ENCODE measurements at places on chromosomes 16 and 17. TPM values are rescaled to one million over a fixed set of nuclear protein-coding genes. Genes with fewer than 3 reads are reported as not detected.

DNA sequence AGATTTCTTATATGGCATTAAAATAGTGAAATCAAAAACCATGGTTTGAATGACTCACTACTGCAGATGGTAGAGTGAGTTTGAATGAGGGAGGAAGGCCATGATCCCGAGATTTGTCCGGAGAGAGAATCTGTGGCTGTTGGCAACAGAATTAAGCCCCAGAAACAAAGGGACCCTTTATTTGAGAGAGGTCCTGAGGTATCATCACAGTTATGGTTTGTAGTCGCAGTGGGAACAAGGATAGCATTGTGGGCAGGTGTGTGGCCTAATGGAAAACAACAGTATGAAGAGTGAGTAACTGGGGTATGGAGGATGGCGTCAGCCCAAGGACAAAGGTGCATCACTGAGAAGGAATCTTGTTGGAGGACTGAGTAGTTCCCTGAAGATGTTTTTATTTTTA, 8.5 kb upstream of the ZFP3 start:
- no peaks in the 10 kb centered on the region for H3K27me3 ChIP-seq
- H3K4me3 ChIP-seq: no peak overlapping the region
- H3K36me3 ChIP-seq: no peaks in the 10 kb centered on the region
- H3K4me1 ChIP-seq: no peaks in the 10 kb centered on the region
- DNase-seq: peak; percentile 91

DNA sequence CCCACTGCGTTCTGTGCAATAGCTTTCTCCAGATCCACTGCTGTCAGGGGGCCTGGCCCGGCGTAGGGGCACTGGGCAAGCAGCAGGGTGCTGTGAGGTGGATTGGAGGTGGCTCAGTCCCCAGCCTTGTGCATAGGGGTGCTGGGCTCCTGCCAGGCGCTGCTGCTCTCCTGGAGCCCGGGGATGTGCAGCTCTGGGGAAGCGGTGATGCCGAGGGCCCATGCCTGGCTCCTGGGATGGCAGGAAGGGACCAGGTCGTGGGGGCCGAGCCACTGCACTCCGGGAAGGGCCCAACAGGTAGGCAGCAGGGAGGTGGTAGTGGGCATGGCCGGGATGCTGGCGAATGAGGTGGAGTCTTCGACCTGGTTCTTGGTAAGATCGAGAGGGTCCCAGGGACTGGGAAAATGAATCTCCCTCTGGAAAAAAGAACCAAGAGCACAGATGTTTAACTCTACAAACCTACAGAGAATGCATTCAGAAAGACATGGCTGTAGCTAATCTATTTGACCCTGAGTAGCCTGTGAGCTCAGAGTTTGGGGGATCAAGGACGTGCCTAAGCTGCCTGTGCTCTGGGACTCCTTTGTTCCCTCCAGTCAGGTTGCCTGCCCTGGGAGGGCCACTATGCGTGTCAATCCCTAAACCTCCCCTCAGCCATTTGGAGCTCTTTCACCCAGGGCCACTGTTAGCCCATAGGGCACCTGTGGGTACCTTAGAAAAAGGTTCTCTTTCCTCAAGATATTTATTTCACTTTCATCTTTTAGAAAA, 6.6 kb upstream of the SUPT4H1 start:
- H3K36me3 ChIP-seq: no peaks in the 10 kb centered on the region
- no peak overlapping the region for H3K4me3 ChIP-seq
- DNase-seq: no peak
- H3K27me3 ChIP-seq: no peaks in the 10 kb centered on the region

GRCh38 chr17:79975498-79976134, 60.1 kb downstream of the TBC1D16 start:
- no peaks in the 10 kb centered on the region for H3K4me1 ChIP-seq
- H3K27me3 ChIP-seq: no peaks in the 10 kb centered on the region
- no peaks in the 10 kb centered on the region for H3K36me3 ChIP-seq
- no peak for DNase-seq
- H3K27ac ChIP-seq: no peak overlapping the region
- H3K4me3 ChIP-seq: no peak overlapping the region

- H3K4me3 ChIP-seq: no peak overlapping the region
- H3K36me3 ChIP-seq: no peaks in the 10 kb centered on the region
- no peak overlapping the region for H3K27ac ChIP-seq
- H3K27me3 ChIP-seq: no peaks in the 10 kb centered on the region
- DNase-seq: no peak
Observed at GRCh38 chr16:88862968-88863367, 3.5 kb downstream of the PABPN1L start.

GRCh38 chr16:57773019-57773418, 29.3 kb downstream of the KIFC3 start:
- H3K4me1 ChIP-seq: no peaks in the 10 kb centered on the region
- no peak overlapping the region for H3K27ac ChIP-seq
- H3K4me3 ChIP-seq: no peak overlapping the region
- DNase-seq: no peak

GRCh38 chr17:81394921-81395599, at the start of gene BAHCC1:
Gene BAHCC1, plus strand, starts transcription at chr17:81395457. Its CDS starts 4,283 bp downstream, at chr17:81399740.
- H3K4me3 ChIP-seq: peak within 1 kb of the TSS; percentile 60
- H3K27ac ChIP-seq: peak within 1 kb of the TSS; percentile 90
- peaks cover 7% of the 10 kb centered on the region for H3K4me1 ChIP-seq
- H3K27me3 ChIP-seq: no peaks in the 10 kb centered on the region

DNA sequence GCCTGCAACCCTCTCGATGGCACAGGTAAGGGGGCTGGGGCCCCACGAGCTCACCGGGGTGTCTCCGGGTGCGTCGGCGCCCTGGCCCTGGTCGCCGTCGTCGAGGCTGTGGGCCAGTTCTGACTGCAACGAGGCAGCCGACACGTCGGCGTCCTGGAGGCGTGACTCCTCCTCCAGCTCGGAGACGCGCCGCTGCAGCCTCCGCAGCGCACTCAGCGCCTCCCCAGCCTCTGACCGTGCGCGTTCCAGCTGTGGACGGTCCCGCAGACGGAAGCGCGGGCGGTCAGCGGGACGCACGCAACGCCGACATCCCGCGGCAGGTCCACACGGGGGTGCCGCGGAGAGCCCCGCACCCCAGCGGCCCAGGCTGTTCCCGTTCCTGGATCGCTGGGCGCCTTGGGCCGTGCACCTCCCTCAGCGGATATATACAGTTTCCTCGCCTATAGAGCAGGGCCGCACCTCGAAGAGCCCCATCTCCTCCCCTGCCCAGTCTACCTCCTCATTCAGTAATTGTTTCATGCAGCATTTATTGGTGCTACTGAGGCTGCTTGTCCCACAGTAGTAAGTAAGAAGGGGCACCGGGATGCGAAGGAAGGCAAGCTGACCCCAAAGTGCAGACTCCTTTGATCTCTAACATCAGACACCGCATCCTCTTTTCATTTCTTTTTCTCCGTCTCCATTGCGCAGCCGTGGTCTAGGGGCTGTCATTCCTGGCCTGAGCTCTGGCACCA, 5.8 kb downstream of the THOC6 start:
- no peaks in the 10 kb centered on the region for H3K27me3 ChIP-seq
- DNase-seq: no peak
- no peak overlapping the region for H3K27ac ChIP-seq

GRCh38 chr17:44117351-44117750, 6.1 kb downstream of the HDAC5 start:
- no peak overlapping the region for H3K27ac ChIP-seq
- no peak for DNase-seq
- no peaks in the 10 kb centered on the region for H3K36me3 ChIP-seq
- no peak overlapping the region for H3K4me3 ChIP-seq

DNA sequence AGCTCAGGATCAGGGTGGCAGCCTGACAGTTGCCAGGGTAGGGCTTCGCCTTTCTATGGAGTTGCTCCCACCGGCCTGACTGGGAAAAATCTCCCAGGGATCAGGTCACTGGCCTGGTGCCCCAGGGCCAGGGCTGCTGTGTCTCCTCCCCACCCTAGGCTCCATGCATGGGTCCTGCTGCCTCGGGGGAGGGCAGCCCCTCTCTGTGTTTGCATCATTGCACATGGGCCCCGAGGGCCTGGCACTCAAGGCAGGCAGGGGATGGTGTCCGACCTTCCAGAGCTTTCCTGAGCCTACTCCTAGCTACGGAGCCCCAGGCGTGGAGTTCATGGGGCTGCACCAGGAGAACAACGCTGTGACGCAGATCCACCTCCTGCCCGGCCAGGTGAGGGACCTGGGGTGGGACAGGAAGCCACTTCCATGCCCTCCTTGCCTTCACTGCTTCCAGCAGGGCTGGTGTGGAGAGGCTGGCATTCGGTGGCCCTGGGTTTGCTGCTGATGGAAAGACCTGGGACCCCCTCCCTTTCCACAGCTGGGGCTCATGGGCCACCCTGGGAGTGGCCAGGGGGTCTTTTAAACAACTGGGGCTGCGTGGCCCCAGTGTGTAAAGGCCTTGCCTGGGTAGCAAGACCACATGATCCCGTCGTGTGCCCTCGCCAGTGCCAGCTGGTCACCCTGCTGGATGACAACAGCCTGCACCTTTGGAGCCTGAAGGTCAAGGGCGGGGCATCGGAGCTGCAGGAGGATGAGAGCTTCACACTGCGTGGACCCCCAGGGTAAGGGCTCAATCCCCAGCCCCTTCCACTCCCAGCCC, 29.5 kb upstream of the MYO15B start:
- DNase-seq: no peak
- H3K4me3 ChIP-seq: no peak overlapping the region
- no peaks in the 10 kb centered on the region for H3K4me1 ChIP-seq
- no peaks in the 10 kb centered on the region for H3K36me3 ChIP-seq
- H3K27me3 ChIP-seq: no peaks in the 10 kb centered on the region

DNA sequence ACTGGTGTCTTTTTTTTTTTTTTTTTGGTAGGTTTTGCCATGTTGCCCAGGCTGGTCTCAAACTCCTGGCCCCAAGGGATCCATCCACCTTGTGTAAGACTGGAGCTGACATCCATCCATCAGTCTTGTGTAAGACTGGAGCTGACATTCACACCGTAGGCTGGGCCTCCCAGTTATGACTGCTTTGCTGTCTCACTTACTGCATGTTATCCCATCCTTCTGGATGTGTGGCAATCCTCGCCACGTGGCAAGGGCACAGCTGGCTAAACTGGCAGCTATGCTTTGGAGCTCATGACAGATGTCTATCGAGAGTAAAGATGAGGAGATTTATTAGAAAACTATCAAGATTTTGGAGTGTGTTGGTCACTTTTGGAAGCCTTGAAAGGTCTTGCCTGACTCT, 115.1 kb downstream of the ABCA8 start:
- H3K27me3 ChIP-seq: no peaks in the 10 kb centered on the region
- no peaks in the 10 kb centered on the region for H3K4me1 ChIP-seq
- no peak for DNase-seq
- H3K4me3 ChIP-seq: no peak overlapping the region
- H3K36me3 ChIP-seq: no peaks in the 10 kb centered on the region
- H3K27ac ChIP-seq: no peak overlapping the region

GRCh38 chr17:60641810-60642220, 35.8 kb upstream of the BCAS3 start:
- H3K4me1 ChIP-seq: no peaks in the 10 kb centered on the region
- H3K4me3 ChIP-seq: no peak overlapping the region
- no peaks in the 10 kb centered on the region for H3K36me3 ChIP-seq
- H3K27me3 ChIP-seq: no peaks in the 10 kb centered on the region

GRCh38 chr16:24174504-24174903, 81.6 kb upstream of the CACNG3 start:
- no peaks in the 10 kb centered on the region for H3K36me3 ChIP-seq
- no peaks in the 10 kb centered on the region for H3K4me1 ChIP-seq
- no peak overlapping the region for H3K4me3 ChIP-seq
- no peaks in the 10 kb centered on the region for H3K27me3 ChIP-seq
- no peak overlapping the region for H3K27ac ChIP-seq

- no peak overlapping the region for H3K4me3 ChIP-seq
- H3K36me3 ChIP-seq: no peaks in the 10 kb centered on the region
- no peak for DNase-seq
- no peaks in the 10 kb centered on the region for H3K27me3 ChIP-seq
- H3K27ac ChIP-seq: no peak overlapping the region
Observed at GRCh38 chr16:54862529-54862928, 68.1 kb upstream of the IRX5 start.

- H3K27ac ChIP-seq: no peak overlapping the region
- no peaks in the 10 kb centered on the region for H3K27me3 ChIP-seq
- peaks cover 4% of the 10 kb centered on the region for H3K4me1 ChIP-seq
- no peak for DNase-seq
- H3K36me3 ChIP-seq: no peaks in the 10 kb centered on the region
Observed at GRCh38 chr17:76685846-76686245, 24.9 kb downstream of the MXRA7 start.

- no peaks in the 10 kb centered on the region for H3K36me3 ChIP-seq
- no peaks in the 10 kb centered on the region for H3K27me3 ChIP-seq
- no peak overlapping the region for H3K27ac ChIP-seq
- H3K4me3 ChIP-seq: no peak overlapping the region
Observed at GRCh38 chr17:17376362-17376761, 73.2 kb downstream of the NT5M start.

DNA sequence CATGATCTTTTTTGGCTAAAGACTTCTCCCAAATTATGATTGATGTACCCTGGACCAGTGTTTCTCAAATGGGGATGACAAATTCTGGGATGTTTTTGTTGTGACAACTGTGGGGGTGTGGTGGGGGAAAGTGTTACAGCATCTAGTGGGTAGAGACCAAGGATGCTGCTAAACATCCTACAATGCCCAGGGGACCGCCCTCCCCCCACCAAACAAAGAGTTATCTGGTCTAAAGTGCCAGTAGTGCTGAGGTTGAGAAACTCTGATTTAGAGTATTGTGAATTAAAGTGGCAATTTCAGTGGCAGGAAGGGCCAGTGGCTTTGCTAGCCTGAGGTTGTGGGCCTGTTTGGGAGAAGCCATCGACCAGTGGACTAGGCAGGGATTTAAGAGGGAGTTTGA, 33.3 kb downstream of the SLC47A2 start:
- H3K36me3 ChIP-seq: no peaks in the 10 kb centered on the region
- H3K4me3 ChIP-seq: no peak overlapping the region
- no peak overlapping the region for H3K27ac ChIP-seq
- no peaks in the 10 kb centered on the region for H3K4me1 ChIP-seq
- no peaks in the 10 kb centered on the region for H3K27me3 ChIP-seq
- no peak for DNase-seq

GRCh38 chr17:50837980-50838954, 2.9 kb downstream of the WFIKKN2 start:
- no peaks in the 10 kb centered on the region for H3K27me3 ChIP-seq
- no peak for DNase-seq
- no peaks in the 10 kb centered on the region for H3K36me3 ChIP-seq
- H3K4me3 ChIP-seq: no peak overlapping the region

GRCh38 chr17:37299257-37299980, 76.4 kb upstream of the C17orf78 start:
- H3K36me3 ChIP-seq: no peaks in the 10 kb centered on the region
- H3K4me1 ChIP-seq: no peaks in the 10 kb centered on the region
- no peak for DNase-seq
- no peak overlapping the region for H3K27ac ChIP-seq

- H3K4me1 ChIP-seq: no peaks in the 10 kb centered on the region
- no peaks in the 10 kb centered on the region for H3K36me3 ChIP-seq
- no peak for DNase-seq
- no peak overlapping the region for H3K4me3 ChIP-seq
- H3K27ac ChIP-seq: no peak overlapping the region
Observed at GRCh38 chr17:67647482-67647881, 70.3 kb upstream of the NOL11 start.

GRCh38 chr16:505479-506245, 21.9 kb upstream of the CAPN15 start:
- no peaks in the 10 kb centered on the region for H3K27me3 ChIP-seq
- DNase-seq: no peak
- H3K36me3 ChIP-seq: no peaks in the 10 kb centered on the region
- no peak overlapping the region for H3K4me3 ChIP-seq
- H3K27ac ChIP-seq: no peak overlapping the region
- no peaks in the 10 kb centered on the region for H3K4me1 ChIP-seq

The LITAFD gene
- total RNA-seq: not detected

The C17orf50 gene
- total RNA-seq: not detected

The SHISA6 gene
- total RNA-seq: 5.3 TPM

The SLC16A6 gene
- total RNA-seq: 4.1 TPM

Data from breast epithelium (tissue), 4 donors.